Activated naive CD4-positive, alpha-beta T cell (primary cell): ENCODE measurements at places on chromosomes 3 and 15.

DNA sequence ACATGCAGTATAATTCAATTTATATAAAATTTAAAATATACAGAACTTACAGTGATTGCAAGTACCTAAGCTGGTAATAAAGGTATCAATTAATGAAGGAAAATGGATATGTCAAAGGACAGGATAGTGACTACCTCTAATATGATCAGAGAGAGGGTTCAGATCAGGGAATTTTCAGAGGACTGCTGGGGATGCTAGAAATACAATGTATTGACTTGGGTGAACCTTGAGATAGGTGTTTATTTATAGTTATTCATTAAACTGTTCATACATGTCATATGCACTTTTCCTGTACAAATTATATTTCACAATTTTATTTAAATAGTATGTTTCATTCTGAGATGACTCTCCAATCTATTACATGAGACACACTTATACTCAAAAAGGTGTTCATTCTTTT is 554.1 kb downstream of the FHIT start:
- DNase-seq = no peak

DNA sequence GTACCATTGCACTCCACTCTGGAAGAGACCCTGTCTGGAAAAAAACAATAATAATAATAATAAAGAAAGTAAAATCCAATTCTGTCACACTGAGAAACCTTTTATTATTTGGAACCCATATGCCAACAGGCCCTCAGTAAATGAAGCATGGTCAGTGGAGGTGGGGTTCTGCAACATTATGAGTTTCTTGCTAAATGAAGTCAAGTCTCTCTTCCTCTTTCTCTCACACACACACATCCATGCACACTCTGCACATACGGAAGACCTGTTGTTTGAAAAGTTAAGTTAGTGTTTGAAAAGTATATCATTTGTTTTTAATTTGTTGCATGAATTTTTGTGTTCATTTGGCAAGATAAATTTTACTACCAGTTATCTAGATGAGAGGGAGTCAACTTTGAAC is 27.8 kb downstream of the GAP43 start:
- DNase-seq = no peak

GRCh38 chr3:151567477-151567876 is 106.6 kb upstream of the IGSF10 start:
- no peak for DNase-seq

GRCh38 chr3:10074666-10075065 is 33.4 kb downstream of the FANCD2OS start:
- DNase-seq = no peak

GRCh38 chr3:168395551-168395950 is 299.8 kb upstream of the GOLIM4 start:
- DNase-seq = no peak

GRCh38 chr3:38361496-38361895 is 14.9 kb downstream of the XYLB start:
- DNase-seq = no peak

GRCh38 chr3:18295171-18295920 is 129.8 kb downstream of the SATB1 start:
- peak; percentile 0 for DNase-seq

DNA sequence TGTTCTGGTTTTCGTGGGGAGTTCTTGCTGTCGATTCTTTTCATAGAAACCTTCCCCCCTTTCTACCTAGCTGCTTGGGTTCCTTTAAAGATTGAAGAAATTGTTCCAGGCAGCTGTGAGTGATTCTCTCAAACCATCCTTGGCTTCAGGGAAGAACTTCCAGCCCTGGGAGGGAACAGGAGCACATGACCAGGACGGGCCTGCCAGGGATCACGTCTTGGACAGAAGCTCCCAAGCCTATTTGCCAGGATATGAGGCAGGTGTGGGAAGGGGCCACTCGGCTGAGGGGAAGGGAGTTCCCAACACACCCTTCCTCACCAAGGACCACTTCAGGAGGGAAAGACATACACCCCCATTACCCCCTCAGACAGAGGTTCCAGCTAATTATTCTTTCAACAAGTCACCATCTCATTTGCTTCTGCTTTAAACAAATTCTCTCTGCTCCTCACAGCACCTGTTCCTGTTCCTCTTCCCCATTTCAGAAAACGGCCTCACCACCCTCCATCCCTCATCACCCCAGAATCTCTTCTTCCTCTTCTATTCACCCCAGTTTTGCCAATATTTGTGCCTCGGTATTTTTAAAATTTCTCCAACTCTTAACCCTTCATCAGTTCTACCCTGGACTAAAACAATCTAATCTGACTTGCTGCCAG is 62.5 kb downstream of the WHAMM start:
- DNase-seq = no peak

- no peak for DNase-seq
Observed at GRCh38 chr3:140007911-140008869, 73.2 kb downstream of the CLSTN2 start.

DNA sequence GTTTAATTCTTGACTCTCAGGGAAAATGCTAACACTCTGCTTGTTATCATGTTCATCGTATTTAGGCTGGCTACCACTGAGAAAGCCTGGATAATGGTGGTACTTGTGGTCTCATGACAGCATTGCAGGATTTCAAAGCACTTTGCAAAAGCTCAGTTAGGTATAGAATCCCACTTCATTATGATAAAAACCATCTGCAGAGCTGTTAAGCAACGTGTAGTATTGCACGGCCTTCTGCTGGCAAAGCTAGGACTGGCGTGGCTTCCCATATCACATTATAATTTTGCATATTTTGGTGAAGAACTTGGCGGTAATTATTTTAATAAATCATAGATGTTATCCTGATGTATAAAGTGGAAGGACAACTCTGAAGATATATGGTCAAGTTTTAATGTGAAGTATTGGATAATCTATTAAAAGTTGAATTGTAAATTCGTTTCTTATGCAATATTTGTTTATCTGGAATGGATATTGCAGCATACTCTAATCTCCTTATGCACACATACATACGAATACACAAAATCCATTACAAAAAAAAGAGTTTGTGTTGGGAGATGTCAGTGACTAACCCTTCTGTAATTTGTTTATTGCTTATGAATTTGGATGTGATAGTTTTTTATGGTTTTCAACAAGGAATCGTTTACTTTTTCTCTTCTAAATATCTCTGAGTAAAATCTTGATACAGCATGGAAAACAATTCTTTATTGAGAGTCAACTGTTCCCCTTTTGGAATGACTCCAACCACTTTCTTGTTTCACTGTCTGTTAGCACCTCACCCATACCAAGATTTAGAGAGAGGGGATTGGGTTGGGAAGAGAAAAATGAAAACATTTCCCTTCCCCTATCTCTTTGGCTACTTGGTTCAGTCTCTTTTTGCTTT is 9.2 kb downstream of the RAB8B start:
- DNase-seq = no peak

DNA sequence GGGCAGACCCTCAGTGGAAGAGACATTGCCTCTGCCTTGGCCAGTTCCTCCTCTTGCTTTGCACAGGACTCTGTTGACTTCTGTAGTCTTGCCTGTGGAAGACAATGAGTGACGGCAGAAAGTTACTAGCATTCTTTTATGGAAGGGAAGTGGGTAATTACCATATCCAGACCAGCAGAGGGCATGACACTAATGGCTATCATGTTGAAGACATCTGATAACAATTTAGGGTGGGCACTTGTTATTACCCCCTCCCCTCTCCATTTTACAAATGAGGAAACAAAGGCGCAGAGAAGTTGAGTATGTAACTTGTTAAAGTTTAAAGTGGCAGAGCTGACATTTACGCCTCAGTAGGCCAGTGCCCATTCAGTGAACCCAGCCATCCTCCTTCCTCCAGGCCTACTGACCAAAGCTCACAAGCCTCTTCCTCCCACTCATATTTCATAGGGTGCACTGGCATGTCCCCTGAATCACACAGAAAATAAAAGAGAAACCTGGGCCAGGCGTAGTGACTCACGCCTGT is 48.2 kb upstream of the FMN1 start:
- DNase-seq = no peak

DNA sequence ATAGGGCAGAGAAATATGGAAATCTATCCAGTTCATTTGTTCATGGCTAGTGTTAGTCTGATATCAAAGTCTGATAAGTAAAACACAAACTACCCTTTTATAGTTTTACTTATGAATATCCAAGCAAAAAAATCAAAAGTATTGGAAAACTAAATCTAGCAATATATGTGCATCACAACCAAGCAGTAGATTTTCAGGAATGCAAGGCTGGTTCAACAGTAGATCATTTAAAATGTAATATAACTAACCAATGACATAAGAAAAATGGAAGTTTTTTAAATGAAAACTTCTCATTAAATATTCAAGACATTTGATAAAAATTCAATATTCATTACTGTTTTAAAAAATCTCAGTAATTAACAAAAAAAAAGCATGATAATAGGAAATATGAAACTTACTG is 12.8 kb upstream of the AQP9 start:
- no peak for DNase-seq
